AG04450 (cell line): ENCODE measurements at places on chromosomes 7 and 10. TPM values are rescaled to one million over a fixed set of nuclear protein-coding genes. Genes with fewer than 3 reads are reported as not detected.

DNA sequence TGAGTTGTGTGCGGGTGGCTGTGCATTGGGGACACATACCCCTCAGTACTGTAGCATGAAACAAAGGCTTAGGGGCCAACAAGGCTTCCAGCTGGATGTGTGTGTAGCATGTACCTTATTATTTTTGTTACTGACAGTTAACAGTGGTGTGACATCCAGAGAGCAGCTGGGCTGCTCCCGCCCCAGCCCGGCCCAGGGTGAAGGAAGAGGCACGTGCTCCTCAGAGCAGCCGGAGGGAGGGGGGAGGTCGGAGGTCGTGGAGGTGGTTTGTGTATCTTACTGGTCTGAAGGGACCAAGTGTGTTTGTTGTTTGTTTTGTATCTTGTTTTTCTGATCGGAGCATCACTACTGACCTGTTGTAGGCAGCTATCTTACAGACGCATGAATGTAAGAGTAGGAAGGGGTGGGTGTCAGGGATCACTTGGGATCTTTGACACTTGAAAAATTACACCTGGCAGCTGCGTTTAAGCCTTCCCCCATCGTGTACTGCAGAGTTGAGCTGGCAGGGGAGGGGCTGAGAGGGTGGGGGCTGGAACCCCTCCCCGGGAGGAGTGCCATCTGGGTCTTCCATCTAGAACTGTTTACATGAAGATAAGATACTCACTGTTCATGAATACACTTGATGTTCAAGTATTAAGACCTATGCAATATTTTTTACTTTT, 1.8 kb downstream of the DDIT4 start:
- no peak for DNase-seq

GRCh38 chr10:52908478-52908877, 135.9 kb upstream of the MBL2 start:
- DNase-seq = no peak

GRCh38 chr7:102859084-102859798, 53.6 kb upstream of the LRRC17 start:
- DNase-seq = no peak

SLC39A12 gene
- polyA plus RNA-seq = not detected in 2 replicates
